NCI-H1930 (cell line): ENCODE measurements at places on chromosomes 7 and 10.

DNA sequence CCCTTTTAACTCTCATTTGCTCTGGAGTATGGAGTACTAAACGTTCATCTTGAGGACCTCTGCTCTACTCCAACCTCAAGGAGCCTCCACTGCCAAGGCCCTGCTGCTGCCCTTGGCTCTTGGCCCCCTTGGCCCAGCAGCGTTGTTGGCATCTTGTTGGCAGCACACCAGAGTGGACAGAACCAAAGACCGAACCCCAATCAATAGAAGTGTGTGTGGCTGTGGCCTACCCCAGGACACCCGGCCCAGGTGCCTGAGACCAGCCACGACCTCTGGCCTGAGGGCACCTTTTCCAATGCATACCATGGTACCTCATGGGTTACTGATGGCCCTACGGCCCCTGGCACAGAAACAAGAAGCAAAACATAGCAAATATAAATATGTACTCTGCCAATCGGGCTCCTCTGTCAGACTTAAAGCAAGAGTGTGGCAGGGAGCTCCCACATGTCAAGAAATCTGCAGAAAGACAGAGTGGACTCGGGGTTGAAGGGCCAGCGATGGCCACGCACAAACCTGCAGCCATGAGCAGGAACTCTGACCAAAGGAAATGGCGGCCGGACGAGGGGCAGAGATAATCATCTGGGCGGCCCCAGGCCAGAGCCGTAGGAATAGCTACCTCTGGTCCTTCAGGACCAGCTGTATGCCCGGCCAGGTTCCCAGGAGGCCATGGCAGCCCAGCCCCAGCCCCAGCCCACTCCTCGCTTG, 2.9 kb downstream of the NPC1L1 start:
- no peak for DNase-seq

DNA sequence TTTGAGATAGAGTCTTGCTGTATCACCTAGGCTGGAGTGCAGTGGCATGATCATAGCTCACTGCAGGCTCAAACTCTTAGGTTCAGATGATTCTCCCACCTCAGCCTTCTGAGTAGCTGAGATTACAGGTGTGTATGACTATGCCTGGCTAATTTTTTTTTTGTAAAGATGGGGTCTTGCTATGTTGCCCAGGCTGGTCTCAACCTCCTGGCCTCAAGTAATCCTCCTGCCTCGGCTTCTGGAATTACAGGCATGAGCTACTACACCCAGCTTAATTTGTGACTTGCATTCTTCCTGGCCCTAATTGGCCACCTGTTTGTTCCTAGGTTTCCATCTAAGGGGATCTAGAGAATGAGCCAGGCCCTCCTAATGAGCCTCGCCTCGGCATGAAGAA, 9.3 kb downstream of the ARHGAP22 start:
- no peak for DNase-seq

GRCh38 chr10:121702351-121703320, 104.4 kb upstream of the FGFR2 start:
- no peak for DNase-seq

GRCh38 chr7:6096581-6096980, 65.4 kb downstream of the ANKRD61 start:
- no peak for DNase-seq

DNA sequence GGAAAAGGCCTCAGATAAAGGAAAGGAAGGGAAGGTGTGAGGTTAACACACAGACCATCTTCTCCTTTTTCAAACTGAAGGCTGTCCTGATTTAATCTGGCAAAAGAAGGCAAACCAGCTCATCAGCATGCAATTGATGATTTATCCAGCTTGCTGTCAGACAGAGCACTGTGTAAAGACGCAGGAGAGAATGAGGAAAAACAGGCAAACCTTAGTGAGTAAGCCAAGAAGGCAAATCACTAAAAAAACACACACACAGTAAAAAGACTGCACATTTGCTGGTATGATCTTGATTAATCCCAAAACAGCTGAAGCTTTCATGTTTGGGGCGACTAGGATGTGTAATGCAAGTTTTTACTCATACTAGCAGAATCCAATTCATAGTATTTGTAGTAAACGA, 65.8 kb upstream of the SKAP2 start:
- no peak for DNase-seq

DNA sequence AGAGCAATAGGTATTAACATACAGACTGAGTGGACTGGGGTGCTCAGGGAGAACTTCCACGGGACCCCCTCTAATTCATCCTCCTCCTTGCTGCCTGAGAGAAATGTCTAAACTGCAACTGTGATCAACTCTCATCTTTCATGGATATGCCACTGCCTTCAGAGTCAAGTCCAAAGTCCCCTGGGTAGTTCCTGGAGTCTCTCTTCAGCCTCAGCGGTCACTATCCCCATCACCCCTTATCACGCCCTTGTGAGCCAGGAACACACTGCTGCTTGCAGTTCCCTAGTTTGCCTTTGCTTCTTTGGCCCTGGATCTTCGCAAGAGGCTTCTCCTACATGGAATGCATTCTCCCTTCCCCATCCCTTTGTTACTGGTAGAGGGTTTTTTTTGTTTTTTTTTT, 58.7 kb upstream of the AUTS2 start:
- no peak for DNase-seq

- DNase-seq, result no peak
Observed at GRCh38 chr7:94421681-94422080, 27.0 kb downstream of the COL1A2 start.

DNA sequence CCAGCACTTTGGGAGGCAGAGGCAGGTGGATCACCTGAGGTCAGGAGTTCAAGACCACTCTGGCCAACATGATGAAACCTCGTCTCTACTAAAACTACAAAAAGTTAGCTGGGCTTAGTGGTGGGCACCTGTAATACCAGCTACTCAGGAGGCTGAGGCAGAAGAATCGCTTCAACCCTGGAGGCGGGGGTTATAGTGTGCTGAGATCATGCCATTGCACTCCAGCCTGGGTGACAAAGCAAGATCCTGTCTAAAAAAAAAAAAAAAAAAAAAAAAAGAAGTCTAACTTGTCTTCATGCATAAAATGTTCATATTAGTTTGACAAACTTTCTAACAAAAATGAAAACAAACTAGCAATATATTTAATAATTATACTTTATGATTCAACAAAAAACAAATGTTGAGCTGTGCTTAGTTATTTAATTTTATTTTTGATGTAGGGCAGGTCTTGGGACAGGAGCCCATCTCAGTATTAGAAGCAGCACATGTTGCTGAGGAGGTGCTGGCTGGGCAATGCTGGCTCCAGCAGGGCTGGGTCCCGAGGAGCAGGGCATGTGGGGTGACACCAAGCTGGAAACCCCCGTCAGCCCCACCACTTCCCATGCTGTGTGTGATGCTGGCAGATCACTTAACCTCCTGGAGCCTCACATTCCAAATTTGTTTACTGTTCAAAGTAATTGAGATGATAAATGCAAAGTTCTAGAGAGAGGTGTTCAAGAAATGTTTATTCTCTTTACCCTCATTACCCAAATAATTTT, 335.3 kb upstream of the KLF6 start:
- DNase-seq, result no peak

DNA sequence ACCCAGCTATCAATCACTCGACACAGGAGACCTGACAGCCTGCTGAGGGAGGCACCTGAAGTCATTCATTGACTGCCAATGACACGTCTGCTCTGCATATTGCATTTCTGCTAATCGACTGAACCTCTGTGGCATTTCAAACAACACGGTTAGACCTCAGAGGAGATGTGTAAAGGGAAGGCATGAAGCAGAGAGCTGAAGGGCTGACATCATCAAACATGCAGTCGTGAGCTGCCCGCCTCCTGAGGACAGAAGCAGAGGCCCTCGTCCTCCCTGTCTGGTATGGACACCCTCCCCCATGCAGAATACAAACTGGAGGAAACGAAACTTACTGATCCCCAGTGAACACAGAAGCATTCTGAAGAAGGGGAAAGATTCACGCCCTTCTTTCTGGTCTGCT, 462.6 kb upstream of the MGMT start:
- DNase-seq, result no peak

DNA sequence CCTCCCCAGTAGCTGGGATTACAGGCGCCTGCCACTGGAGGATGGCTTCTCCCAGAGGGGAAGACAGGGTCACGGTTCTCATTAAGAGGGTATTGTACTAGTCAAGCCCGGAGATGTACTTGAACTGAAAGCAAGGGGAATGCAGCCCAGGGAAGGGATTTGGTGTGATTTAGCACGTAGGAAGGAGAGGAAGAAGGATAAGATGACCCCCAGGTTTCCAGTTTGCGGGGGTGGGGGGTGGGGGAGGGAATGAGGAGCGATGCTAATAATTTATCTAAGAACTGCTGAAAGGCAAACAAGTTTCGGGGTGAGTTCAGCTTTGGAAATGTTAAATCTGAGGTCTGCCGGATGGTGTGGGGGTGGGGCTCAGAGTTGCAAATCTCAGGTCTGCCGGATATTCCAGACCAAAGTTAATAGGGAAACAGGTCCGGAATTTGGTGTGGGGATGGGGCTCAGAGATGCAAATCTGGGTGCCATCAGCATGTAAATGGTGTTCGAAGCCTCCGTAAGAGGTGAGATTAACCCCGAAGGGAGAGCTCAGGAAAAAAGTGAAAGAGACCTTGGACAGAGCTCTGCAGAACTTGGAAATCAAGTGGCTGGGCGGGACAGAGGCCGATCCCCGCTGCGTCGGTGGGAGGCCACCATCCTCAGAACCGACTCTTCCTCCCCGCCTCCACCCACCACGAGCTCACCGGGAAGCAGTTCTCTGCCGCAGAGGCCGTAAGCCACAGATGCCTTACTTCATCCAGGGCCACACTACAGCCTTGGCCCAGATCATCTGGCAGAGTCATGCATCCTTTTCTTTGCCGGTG, 1.6 kb upstream of the SEPHS1 start:
- DNase-seq, result no peak

DNA sequence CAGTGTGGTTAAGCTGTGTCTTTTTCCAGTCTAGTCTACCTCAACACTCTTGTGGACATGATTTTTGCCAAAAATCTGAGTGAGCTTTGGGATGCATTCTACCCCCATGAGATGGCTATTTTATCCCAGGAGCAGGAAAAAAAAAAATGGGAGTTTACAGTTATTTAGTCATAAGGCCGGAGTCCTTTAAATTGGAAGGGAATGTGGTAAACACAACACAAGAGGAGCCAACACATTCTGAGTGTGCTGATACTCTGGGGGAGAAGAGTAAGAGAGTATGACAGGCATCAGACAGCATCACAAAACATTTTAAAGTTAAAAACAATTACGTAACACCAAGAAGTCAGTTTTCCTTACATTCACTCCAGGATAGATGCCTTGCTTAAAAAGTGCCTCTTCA, 46.1 kb downstream of the C1GALT1 start:
- DNase-seq, result no peak
